Inflammatory macrophage (primary cell): ENCODE measurements at places on chromosomes 2 and 18.

DNA sequence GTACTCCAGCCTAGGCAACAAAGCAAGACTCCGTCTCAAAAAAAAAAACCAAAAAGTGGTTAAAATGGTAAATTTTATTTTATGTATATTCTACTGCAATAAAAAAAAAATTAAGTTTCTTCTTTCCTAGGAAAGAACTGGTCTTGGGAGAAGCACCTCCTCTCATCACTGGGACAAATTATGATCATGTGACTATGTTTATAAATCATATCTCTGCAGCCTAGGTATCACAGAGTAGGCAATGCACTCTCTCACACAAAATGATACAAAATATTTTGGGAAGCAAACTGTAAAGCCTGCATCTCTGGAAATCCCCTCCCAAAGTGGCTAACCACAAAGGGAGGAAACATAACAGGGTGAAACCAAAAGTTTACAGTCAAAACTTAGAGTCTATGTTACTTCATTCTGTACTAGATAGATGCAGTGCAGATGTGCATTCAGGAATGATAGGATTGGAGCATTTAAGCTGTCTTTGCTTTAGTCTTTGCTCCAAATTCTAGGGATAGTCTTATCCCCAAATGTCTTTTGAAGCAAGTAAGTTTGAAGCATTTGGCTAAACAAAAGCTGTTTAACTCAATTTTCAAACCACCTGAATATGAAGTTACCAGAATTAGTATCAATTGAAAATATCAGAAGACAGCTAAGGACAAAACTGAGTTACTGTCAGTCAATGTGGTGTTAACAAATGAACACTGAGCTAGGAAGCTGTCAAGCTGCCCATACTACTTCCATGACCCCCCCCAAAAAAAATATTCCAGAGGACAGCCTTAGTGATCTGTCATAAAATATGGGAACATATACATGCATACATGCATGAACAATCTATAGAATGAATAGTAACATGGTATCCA, 21.1 kb upstream of the MALT1 start:
- DNase-seq, result peak; percentile 50

DNA sequence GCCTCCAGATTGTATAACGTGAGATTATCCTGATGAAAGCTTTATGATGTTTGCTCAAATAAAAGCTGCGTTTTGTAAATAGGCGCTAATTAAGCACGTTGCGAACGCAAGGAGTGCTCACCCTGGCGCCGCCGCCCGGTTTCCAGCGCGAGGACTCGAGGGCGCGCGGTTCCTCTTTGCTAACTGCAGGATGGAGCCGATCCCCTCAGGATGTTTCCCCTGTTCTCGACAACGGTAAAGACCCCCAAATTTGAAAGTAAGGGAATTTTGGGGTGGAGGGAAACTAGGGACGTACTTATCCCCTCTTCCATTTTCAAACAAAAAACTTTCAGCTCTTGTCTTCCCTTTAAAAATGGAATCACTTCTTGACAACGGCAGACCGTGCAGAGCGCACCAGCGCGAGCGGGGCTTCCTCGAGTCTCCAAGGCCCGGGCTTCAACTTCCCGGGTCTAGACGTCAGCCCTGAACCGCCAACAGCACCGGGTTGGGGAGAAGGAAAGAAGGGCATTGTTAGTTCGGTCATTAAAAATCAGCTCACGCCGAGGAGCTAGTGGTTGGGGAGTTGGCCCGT, 1.1 kb upstream of the GBX2 start:
- DNase-seq, result no peak

GRCh38 chr2:19893520-19894133, 8.2 kb downstream of the TTC32 start:
- DNase-seq, result no peak

GRCh38 chr18:21241301-21242048, 557 bp upstream of the GREB1L start:
- DNase-seq, result no peak

- no peak for DNase-seq
Measured at GRCh38 chr2:197925976-197926375, 121.6 kb downstream of the PLCL1 start.

GRCh38 chr2:163734881-163735684, 725 bp downstream of the FIGN start:
- DNase-seq, result no peak

GRCh38 chr2:194867328-194867727, 789.7 kb upstream of the SLC39A10 start:
- no peak for DNase-seq

DNA sequence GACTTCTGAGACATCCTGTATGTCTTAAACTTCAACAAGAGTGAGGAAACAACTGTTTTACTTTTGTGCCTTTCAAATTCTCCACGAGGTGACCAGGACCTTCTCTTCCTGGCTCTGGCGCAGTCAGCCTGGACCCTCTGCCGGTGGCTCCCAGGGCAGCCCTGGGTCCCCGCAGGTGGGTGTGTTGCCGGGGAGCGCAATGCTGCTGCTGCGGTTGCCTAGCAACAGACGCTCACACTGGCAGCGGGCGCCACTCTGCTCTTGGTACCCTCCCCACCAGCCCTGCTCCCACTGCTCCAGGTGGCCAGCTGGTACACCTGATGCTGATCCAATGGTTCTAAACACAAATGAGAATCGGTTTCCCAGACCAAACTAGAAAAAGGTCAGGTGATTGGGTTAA, 58.7 kb downstream of the GNAL start:
- DNase-seq, result no peak

GRCh38 chr18:68991286-68991685, 193.4 kb downstream of the CCDC102B start:
- peak; percentile 32 for DNase-seq
